ENCODE measurements at places on chromosomes 1 and 21.

- DNase-seq: no peak
Measured at GRCh38 chr1:71618191-71618590, 537.4 kb upstream of the ZRANB2 start.

DNA sequence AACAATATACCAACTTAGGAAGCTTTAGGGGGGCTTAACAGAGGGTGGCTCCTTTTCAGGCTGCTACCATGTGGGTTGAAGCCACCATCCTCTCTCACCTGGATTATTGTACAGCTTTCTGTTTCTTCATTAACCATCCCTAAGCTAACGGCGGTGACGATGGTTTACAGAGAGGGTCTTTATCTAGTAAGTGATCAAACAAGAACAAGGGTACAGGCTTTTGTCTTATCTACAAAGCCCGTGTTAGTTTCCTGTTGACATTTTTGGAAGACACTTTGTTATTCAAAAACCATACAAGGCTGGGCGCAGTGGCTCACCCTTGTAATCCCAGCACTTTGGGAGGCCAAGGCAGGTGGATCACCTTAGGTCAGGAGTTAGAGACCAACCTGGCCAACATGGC is 20.4 kb downstream of the SLC25A33 start:
- peak; percentile 72 for DNase-seq

GRCh38 chr1:154971341-154971998 is 923 bp upstream of the SHC1 start:
- no peak for DNase-seq

DNA sequence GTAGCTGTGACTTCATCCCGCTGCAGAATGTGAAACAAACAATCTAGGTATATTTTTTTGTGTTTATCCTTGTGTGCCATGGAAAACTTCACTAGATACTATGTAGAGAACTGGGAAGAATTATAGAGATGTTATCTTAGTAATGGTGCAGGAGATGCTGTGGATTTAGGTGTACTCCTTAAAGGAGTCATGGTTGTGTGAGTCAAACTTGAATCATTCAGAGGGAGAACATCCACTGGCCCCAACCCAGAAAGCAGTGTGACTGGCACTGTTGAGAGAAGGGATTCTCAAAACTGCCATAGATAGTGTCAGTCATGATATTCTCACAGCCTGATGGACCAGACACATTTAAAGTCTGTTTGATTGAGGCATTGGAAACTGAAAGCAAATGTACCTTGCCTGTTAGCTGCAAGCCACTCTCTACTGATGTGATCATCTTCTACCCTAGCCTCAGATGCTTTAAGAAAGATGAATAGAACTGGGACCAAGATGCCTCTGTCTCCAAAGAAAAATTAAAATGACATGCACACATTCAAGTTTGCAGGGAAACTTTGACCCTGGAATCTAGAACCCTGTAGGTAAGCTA is 754.6 kb downstream of the MRPL39 start:
- DNase-seq: no peak

DNA sequence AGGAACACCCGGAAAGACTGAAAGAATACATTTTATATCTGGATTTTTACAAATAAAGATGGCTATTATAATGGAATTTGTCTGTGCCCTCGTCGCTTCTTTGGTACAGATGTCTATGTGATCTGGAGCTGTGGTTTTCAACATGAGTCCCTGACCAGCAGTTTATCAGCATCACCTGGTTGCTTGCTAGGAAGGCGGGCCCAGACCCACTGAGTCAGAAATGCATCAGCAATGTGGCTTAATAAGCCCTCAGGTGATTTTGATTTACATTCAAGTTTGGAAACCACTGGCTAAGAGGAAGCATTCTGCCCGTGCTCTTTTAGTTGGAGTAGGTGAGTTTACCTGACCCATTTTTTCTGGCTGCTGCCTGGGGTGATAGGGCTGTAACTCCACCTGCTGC is 31.7 kb downstream of the ATP1A1 start:
- DNase-seq: no peak

Measured in ELF-1 (cell line).